ENCODE measurements at places on chromosomes 2 and 18.

DNA sequence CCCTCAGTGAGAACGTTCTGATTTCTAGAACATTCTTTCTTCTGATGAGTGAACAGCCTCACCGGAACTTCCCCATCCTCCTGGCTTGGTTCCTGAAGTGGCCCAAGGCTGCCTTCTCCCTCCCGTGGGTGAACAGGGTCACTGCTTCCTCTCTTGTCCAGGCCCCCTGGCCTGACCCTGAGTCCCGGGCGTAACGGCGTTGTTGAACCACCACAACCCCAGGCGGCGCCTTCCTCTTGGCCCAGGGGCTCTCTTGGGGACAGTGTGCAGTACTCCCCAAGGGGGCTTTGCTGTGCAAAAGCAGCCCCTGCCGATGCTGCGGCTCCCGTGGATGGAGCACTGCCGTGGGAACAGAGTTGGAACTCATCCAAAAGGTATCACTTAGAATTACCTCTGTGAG is 147.2 kb downstream of the TSN start:
- DNase-seq: no peak

DNA sequence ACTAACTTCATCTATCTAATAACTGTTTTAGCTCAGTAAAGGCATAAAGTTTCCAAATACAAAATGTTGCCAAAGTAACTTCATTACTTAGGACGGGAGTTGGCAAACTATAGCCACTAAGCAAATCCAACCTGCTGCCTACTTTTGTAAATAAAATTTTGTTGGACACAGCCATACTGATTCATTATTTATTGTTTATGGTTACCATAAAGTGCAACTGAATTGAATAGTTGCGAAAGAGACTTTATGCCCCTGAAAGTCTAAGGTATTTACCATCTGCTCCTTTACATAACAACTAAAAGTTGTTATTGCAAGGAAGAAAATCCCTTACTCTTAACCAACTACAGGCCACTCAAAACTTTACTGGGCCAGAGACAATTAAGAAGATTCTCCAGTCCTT is 256.7 kb upstream of the RBBP8 start:
- no peak for DNase-seq

- DNase-seq: no peak
Observed at GRCh38 chr2:71938108-71938507, 209.6 kb downstream of the CYP26B1 start.

GRCh38 chr2:30690126-30690561 is 117.1 kb downstream of the CAPN13 start:
- no peak for DNase-seq

DNA sequence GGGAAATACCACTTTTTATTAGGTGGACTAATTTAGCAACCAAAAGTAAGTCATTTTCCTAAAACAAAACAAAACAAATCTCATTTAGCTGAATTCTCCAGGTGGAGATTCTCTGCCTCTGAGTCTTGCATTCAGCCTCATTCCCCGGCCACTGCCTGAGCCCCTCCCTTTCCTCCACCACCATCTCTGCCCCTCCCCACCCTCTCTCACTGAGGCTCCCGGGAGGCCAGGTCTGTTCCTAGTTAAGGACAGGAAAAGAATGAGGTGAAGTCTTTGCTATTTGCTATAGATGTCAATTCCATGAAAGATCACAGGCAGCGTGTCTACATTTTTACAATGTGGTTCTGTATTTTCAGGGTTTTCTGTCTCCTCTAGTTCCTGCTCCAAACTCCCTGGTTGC is 83.0 kb upstream of the SOX11 start:
- DNase-seq: no peak

DNA sequence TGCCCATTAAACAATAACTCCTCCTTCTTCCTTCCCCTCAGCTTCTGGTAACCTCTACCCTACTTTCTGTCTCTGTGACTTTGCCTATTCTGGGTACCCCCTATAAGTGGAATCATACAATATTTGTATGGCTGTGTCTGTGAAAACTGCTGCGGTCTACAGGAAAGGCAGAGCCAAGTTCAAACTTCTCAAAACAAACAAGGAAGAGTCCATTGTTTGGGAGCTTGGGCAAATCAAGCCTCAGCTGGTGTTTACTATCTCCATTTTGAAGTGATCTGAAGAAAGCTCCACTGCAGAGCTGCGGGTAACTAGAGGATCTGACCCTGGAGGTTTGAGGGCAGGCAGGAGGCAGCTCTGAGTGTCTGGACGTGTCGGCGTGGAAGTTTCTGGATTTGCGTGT is 48.6 kb upstream of the DAPL1 start:
- DNase-seq: no peak

GRCh38 chr18:35410561-35410960 is 33.4 kb upstream of the ZNF396 start:
- DNase-seq: no peak

DNA sequence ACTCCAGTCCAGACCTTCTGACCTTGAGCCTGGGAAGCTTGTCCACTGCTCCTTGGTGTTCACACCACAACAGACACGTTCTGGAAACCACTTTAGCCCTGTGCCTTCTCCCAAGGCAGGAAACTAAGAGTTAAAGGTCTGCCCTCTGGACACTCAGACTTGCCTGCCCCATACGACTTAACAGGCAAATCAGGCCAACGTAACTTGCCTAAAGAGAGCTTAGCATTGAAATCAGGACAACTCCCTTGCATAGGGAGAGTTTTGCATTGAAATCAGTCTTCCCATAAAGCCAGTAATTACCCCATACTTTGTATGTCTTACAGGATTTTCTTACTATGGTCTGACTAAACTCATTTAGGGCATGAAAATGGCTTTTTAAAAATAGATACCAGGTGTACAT is 18.5 kb downstream of the NFE2L2 start:
- no peak for DNase-seq

- no peak for DNase-seq
Observed at GRCh38 chr2:38652431-38653273, 13.3 kb upstream of the GALM start.

DNA sequence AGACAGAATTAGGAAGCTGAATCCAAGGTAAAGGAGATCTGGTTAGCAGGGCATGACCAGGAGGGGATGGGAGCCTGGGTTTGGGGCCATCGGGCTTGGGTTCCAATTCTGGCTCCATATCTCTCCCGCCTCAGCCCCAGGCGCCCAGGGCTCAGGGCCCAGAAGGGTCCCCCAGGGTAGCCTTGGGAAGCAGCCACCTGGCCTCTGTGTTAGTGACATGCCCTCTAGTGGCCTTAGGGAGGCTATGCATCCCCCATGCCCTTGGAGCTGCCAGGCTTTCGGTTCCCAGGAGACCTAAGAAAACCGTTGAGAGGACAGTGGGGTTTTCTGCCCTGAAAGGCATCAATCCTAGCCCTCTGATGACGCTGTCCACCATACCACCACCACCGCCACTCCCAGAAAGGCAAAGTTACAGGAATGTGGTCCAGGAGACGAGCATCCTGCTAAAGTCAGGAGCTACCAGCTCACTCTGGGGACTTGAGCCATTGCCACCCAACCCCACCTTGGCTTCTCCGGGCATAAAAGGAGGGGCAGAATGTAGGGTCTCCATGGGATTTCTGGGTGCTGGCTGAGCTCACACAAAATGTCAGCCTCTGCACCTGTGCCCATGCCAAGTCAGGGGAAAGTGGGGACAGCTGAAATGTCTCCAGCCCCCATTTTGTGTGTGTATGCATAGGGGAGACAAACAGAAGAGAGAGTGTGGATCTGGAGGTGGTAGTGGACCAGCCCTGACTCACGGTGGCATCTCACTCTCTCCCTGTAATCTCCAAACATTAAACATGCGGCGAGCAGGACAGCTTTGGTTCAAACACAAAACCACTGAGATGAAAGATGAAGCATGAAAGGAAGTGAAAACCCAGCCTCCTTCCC is 56.5 kb downstream of the EMX1 start:
- DNase-seq: no peak

DNA sequence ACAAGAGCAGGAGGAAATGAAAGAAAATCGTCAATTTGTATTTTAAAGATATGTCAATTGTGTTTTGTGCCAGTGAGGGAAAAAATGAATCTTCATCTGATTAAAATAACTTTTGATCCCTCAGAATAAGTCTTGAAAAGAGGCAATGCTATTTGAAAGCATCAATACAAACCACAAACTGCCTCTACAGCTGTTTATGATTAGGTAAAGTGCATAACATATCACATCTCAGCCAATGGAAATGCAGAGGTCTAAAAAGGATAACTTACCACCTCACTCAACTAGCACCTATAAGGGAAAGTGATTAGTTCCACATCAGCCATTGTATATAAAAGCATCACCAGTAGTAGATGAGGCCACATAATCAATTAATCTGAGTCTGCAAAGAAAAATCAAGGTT is 492.2 kb upstream of the CDH2 start:
- DNase-seq: no peak

- no peak for DNase-seq
Observed at GRCh38 chr2:238282861-238283738, 5.3 kb downstream of the PER2 start.

- no peak for DNase-seq
Observed at GRCh38 chr18:34492652-34493051, 217.4 kb upstream of the DTNA start.

DNA sequence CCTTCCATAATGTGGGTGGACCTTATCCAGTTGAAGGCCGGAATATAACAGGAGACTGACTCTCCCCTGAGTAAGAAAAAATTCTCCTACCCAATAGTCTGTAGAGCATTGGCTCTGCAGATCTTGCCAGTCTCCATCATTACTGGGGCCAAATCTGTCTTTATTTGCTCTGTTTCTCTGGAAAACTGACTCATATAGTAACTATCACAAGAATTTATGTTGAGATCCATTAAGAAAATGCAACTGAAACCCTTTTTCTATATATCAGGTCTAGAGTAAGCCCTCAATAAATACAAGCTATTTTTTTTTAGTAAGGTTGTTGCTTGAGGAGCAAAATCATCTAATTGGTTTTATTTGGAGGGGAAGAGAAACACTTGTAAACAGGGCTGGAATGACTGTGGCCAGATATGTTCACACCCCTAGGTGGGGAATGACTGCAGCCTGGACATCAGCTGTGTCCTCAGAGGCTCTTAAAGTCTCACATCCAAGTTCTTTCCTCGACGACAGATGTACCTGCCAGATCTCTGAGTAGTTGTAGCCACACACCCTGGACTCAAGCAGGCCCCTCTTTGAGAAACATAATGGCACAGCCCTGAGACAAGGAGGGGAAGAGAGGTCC is 339.7 kb downstream of the TNS1 start:
- no peak for DNase-seq

DNA sequence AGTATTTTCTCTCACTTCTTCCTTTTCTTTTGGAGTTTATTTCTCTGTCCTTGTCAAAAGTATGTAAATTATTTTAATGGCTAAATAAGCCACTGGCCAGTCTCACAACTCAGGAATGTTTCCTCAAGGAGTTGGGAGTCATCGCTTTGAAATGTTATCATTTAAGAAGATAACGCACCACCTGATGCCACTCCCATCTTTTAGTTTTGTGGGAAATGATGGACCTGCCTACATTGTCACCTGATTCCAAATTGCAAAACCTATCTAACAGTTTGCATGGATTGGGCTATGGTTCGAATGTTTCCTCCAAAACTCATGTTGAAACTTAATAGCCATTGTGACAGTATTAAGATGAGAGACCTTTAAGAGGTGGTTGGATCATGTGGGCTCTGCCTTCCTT is 32.4 kb upstream of the PPM1B start:
- DNase-seq: no peak

DNA sequence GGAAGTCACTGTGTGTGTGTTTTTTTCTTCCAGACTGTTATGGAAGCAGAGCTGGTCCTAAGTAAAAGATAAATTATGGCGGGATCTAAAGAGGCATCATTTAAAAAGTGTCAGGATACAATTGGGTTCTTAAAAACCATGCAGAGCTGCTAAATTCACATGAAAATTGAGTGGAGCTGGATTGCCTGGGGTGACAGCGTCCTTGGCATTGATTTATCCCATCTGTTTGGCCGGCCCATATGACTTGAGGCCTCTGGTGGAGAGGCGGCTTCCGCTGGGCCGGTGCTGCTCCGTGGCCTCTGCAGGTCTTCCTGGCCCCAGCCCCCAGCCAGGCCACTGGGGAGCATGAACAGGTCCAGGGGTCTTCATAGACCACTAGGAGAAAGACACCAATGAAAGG is 165.5 kb downstream of the GLI2 start:
- no peak for DNase-seq

- no peak for DNase-seq
Observed at GRCh38 chr18:76765649-76766048, 56.7 kb upstream of the ZNF236 start.

DNA sequence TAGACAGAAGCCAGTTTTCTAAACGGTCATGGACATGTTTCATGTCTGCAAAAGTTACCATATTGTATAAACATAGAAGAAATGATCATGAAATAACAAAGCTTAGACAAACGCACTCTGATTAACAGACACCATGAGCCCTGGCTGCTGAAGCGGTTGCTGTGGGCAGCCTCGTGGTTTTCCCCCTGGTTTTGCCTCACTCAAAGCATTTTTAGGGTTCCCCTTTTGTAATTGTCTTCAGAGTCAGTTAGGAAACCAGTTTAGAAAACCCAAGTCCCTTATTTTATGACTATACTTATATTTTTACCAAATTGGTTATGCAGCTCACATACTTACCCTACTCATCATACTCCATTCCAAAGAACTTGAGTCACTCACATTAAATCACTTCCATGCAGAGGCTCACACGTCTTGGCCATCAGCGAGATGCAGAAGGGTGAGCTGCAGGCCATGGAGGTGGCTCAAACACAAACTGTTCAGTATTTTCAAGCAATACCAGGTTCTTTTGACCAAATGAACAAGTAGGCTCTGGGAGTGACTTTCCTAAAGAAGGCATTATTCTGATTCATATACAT is 105.6 kb upstream of the SALL3 start:
- DNase-seq: no peak

Measured in stimulated activated CD4-positive, alpha-beta T cell treated with anti-CD3 and anti-CD28 coated beads, Interleukin-15, amount 100 ng/mL, for 1 hour (primary cell).